ENCODE measurements at places on chromosomes 4 and X. TPM values are rescaled to one million over a fixed set of nuclear protein-coding genes. Genes with fewer than 3 reads are reported as not detected.

GAGE12J gene
- total RNA-seq, result 37.1 TPM

CITED1 gene
- 29.4 TPM for total RNA-seq

- no peak for DNase-seq
Observed at GRCh38 chr4:64405761-64406160, 3.5 kb downstream of the TECRL start.

GRCh38 chr4:10612476-10612875, 72.1 kb downstream of the CLNK start:
- DNase-seq, result no peak

UGT2B10 gene
- not detected for total RNA-seq

LNX1 gene
- total RNA-seq, result 0.13 TPM

AFF2 gene
- 0.05 TPM for total RNA-seq

DNA sequence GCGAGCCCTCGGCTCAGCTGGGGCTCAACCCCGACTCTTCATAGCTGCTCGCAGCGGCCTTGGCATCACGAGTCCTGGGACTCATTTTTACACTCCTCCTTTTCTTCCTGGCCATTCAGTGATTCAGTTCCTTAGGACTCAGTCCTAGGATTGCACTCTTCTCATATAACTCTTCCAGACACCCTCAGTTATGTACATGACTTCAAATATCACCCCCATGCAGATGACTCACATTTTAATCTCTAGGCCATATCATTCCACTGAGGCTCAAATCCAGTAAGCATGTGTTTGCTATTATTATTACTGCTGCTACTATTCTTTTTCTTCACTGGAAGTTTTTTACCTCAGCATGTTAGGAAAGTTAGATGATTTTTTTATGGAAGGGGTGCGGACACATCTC, 14.4 kb downstream of the ITGB1BP2 start:
- DNase-seq, result no peak
